Colonic mucosa (tissue), 4 donors: ENCODE measurements at places on chromosomes 13 and 19.

DNA sequence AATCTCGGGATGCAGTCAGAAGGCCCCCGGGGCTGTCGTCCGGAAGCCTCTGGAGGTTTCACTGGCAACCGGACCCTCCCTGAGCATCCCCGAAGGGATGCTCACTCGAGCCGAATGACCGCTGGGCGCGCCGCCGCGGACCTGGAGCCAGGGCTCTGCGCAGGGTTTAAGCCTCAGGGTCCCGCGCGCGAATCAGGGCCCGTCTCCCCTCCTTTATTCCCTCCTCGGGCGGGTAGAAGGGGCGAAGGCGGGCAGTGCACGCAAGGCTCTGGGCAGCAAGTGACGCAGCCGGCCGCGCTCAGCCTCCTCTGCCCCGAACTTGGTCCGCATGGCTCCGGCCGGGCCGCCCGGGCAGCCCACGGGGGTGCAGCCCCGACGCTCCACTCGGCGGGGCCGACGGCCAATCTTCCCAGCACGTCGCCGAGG is 572 bp downstream of the SHISA2 start:
- DNase-seq, result no peak

- peak; percentile 96 for DNase-seq
Observed at GRCh38 chr19:1082165-1082927, 12.8 kb downstream of the POLR2E start.

DNA sequence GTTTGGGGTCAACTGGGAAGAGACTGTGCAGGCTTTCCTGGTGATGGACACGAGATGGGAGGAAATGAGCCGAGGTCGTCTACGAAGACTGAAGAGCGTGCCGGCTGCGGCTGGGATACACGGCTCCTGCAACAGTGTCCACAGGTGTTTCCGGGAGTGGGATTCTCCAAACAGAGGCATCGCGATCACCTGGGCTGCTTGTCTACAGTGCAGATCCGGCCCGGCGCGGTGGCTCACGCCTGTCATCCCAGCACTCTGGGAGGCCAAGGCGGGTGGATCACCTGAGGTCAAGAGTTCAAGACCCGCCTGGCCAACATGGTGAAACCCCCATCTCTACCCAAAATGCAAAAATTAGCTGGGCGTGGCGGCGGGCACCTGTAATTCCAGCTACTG is 11.6 kb upstream of the SLC39A3 start:
- DNase-seq, result no peak

GRCh38 chr19:46825731-46826055 is 25.0 kb downstream of the AP2S1 start:
- no peak for DNase-seq

DNA sequence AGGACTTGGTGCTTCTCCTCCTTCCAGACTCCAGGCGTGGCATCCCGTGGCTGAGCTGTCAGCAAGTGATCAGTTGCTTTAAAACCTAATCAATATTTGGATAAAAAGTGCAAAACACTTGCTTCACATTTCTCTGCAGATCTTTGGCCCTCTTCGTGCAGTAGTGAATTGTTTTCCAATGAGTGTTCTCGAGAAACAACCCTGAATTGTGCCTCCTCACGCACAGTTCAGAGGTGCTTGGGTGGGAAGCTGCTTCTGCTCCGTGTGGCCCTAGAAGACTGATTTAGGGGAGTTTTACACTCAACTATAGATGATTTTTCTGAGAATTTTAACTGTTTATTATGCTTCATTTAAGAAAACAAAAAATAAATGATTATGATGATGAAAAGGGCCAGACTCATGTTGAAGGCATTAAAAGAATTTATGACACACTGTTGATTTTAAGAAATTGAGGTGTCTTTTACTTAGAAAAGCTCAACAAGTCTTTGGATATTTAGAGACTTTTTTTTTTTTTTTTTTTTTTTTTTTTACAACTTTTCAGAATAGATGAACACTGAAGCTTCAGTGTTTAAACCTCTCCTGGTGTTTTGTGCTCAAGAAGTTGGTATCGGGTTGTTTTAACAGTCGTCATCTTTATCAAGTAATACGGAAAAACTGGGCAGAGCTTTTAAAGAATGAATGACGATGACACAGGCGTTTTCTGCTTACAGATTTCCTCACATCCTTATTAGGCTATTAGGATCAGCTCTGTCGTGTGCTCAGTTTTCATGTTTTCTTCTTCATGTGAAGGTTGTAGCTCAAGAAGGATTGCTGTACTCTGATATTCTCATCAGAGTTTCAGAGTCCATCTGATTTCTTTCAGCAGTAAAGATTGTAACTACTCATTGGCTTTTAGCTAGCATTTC is 39.5 kb upstream of the TEX29 start:
- DNase-seq, result no peak

DNA sequence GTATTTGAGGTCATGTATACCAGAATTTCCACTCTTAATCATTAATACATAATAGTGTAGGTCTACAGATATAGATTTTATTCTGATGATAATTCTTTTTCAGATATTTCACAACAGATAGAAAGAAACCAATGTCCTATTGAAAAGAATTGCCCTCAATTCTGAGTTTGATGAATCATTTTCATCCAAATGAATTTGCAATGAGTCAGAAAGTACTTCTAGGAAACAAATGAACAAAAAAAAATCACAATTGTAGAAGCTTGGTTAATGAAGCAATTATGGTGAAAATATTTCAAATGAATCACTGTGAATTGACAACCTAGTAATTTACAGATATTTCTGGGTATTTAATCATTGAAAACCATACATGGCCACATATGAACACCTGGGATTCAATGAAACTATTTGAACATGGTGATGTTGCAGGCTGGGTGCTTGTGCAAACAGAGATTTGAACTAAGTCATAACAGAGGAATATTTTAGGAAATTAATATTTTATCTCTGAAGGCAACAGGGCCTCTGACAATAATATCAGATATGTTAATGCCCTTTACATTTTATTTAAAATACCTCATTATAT is 360.9 kb downstream of the SLITRK5 start:
- DNase-seq, result no peak

DNA sequence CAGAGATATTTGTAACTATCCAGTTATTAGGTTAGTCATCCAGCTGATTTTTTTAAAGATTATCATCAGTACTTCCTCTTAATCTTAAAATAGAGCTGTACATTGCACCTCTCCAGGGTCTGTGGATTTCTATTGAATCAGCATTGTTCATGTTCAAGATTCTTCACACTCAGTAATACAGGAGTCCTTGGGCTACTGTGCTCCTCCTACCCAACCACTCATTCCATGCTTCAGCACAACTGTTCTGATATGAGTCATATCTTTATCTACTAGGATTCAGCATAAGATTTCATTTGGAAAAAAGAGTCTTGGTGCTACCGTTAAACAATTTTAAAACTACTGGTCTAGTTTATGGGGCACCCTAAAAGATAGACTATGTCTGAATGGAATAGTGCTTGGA is 357.8 kb downstream of the DCT start:
- DNase-seq, result no peak

- DNase-seq, result no peak
Observed at GRCh38 chr13:113417008-113417751, 36.1 kb downstream of the ADPRHL1 start.

DNA sequence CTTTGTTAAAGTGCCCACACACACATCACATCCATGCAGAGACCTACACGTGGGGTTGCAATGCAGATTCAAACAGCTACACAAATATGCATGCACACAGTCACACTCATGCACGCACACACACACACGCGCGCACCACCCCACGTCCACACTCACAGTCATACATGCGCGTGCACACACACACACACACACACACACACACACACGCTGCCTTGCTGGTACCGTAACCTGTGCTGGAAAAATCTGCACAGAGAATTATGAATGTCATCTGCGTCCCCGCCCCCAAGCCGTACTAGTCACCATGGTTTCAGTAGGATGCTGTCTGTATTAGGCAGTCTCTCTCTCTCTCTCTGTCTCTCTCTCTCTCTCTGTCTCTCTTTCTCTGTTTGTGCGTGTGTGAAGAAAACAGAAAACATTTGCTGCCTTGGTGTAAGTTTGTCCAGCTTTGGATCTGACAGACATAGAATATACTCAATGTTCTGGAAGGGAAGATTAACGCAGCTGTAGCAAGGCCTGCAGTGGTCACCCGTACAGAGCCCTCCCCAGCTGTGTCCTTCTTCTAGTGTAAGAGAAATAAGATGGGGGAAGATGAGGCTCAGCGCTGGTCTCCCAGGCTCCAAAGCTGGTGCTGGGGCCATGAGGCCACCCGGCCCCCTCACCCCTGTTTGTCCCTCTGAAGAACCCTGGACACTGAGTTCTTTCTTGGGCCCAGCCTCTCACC is 26.4 kb upstream of the DPP9 start:
- no peak for DNase-seq

- no peak for DNase-seq
Observed at GRCh38 chr13:35630551-35631275, 154.2 kb upstream of the MAB21L1 start.

GRCh38 chr13:43831088-43831487 is 44.3 kb upstream of the ENOX1 start:
- no peak for DNase-seq

GRCh38 chr13:20387006-20387405 is 138.7 kb downstream of the CRYL1 start:
- no peak for DNase-seq

- DNase-seq, result no peak
Observed at GRCh38 chr19:40982594-40983101, 8.4 kb upstream of the CYP2B6 start.

GRCh38 chr19:8607386-8607785 is 3.1 kb downstream of the ADAMTS10 start:
- DNase-seq, result no peak

- no peak for DNase-seq
Observed at GRCh38 chr19:16205205-16206045, 7.7 kb downstream of the AP1M1 start.

DNA sequence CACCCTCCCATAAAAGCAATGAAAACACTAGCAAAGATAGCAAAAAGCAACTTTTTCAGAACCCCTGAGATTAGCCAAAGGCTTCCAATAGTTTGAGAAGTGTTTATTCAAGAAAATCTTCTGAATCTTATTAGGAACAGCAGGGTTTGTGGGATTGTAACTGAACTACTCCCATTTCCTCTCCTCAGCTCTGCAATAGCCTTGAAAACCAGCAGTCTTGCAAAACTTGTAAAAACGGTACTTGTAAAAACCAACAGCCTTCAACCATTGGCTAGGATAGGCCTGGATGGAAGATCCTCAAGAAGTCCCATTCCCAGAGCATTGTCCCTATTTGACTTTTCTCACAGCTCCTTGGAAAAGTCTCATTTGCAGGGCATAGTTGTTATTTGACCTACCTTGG is 12.1 kb downstream of the RNASEH2B start:
- DNase-seq, result no peak
